Activated gamma-delta T cell (primary cell): ENCODE measurements at places on chromosomes 1 and 21.

GRCh38 chr1:174914991-174915390 is 84.8 kb upstream of the CACYBP start:
- DNase-seq, result no peak

GRCh38 chr1:55575571-55576279 is 360.6 kb upstream of the USP24 start:
- DNase-seq, result no peak

DNA sequence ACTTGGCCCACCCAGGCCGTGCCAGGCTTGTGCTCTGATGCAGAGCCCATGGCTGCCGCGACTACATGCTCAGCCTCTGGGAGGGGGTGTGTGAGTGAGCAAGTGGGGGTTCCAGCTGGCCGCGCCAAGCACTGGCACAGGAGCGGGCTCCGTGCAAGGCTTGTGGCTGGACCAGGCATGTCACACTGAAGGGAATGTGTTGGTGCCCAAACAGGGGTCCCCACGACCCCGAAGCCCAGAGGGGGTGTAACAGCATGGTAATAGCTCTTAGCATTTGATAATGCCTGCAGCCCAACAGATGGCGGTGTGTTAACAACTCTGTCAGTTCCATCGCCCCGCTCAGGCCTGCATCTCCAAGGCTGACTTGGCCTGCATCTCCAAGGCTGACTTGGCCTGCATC is 38.3 kb upstream of the CD46 start:
- DNase-seq, result no peak

- DNase-seq, result no peak
These were observed 121.5 kb upstream of the KRTAP19-8 start for GRCh38 chr21:31159808-31160207.

DNA sequence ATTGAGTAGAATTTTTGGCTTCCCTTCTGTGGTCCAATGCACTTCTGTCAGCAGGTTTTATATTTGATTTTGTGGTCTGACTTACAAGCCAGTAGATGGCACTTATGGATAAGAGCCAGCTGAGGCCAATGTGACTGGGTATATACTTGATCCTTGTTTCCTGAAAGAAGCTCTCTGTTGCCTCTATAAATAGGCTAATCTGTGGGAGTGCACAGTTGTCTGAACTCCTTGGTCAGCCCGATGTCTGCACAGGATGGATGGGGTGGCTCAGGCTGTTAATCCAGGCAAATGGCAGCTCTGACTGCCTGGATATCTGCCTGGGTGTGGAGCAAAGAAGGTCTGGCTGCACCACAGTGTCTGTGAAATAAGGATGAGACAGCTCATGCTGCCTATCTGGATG is 1183.7 kb upstream of the PRMT6 start:
- DNase-seq, result no peak

DNA sequence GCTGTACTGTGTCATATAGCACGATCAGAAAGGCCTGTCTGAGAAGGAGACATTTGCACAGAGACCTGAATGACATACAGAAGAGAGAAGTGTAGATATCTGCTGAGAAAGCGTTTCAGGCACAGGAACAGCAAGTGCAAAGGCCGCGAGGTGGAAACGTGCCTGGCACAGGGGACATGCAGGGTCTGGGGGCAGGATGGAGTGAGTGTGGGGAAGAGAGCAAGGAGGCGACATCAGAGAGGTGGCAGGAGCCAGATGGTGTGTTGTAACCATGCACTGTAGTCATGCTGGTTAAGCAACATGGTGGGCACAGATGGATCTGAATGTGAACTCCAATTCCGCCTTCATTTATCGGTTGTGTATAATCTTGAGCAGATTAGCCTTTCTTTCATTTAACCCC is 13.0 kb downstream of the KRTCAP2 start:
- DNase-seq, result no peak

DNA sequence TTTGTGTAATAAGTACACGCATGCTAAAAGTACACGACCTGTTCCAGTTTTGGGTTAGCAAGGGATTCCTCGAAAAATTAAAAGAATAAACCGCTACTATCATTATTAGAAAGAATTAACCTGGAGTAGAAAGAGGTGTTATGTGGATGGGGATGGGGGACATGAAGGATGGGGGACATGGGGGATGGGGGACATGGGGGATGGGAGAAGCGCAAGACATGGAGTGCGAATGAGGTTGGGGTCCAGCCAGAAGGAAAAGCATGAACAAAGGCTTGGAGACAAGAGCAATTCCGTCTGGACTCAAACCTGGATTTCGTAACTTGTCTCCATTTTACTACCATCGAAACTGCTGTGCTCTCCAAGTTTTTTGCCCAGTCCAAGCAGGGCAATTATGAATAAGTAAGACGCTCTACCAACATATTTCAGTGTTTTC is 591 bp upstream of the KDM1A start:
- no peak for DNase-seq

- no peak for DNase-seq
These were observed 141.7 kb downstream of the DENND1B start for GRCh38 chr1:197633447-197634078.
